ENCODE measurements at places on chromosomes 3 and 15.

GRCh38 chr3:134064081-134064480 lies 34.4 kb upstream of the SLCO2A1 start:
- DNase-seq = no peak

GRCh38 chr15:101318147-101318819 lies 23.2 kb upstream of the SNRPA1 start:
- no peak for DNase-seq

GRCh38 chr15:51311510-51311909 lies 26.9 kb downstream of the CYP19A1 start:
- no peak for DNase-seq

GRCh38 chr3:110227991-110228390 lies 843.6 kb upstream of the NECTIN3 start:
- DNase-seq = no peak

- no peak for DNase-seq
Measured at GRCh38 chr15:20341901-20342600, 199.5 kb downstream of the GOLGA6L6 start.

DNA sequence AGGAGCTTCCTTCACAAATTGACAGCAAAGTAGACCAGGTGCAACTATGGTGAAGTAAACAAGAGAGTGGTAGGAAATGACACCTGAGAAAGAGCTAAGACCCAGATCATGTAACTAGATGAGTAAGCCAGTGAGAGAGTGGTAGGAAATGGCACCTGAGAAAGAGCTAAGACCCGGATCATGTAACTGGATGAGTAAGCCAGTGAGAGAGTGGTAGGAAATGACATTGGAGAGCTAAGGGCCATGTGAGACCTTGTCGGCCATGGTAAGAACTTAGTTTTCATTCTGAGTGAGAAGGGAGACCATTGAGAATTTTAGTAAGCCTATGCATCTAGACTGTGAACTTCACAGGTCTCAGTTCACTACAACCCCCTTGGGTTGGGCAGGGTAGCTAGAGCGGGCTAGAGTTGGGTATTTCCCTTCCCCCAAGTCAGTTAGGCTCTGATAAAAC lies 5.4 kb upstream of the SENP7 start:
- DNase-seq = no peak

DNA sequence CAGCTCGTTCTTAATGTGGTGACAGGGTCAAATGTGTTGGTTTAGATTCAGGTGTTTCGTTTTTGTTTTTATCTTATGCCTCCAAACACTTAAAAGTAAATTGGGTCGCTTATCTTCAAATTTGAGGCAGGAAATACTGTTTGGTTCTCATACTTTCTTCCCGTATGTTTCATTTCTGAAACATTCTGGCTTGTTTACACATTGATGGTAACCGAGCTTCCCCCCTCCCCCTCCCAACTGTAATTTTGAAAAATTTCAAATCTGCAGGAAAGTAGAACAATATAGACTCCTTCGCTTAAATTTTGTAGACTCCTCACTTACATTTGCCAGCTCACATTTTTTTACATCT lies 64.9 kb downstream of the CMTM8 start:
- no peak for DNase-seq

DNA sequence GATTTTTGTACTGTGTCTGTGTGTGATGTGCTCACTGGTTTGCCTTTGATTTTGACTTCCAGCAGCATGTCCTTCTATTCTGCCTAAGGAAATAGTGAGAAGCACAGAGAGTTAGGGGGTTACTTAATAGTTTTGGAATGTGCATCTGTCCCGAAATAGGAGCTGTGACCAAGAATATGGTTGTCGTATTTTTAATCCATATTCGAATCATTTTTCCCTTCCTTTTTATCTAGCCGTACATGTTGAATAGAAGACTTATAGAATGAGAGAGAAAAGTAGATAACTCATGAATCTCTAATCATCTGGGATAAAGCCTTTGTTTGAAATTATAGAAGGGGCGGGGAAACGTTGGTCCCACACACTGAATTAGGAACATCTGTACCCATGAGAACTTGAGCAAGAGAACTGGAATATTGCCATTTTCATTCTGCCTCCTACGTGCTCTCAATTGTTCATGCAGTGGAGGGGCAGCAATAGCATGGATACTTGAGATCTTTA lies 23.6 kb downstream of the CRTC3 start:
- no peak for DNase-seq

DNA sequence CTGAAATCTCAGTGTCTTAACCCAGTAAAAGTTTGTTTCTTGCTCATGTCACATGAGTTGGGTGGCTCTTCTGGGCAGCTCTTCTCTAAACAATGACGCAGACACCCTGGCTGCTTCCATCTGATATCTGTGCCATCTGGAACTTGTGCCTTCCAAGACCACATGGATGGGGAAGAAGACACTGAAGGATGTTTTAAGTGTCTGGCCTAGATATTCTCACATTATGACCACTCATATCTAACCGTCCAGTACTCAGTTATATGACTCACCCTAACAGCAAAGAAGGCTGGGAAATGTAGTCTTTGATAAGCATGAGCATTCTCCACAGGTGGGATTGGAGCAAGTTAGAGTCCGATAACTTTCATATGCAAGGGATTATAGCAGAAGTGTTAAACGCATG lies 66.4 kb downstream of the RYR3 start:
- no peak for DNase-seq

- no peak for DNase-seq
Measured at GRCh38 chr3:79306934-79307570, 460.7 kb downstream of the ROBO1 start.

GRCh38 chr3:66390013-66390412 lies 110.8 kb downstream of the LRIG1 start:
- DNase-seq = no peak

All from HL-60 (cell line).